ENCODE measurements at places on chromosomes 16 and 17.

DNA sequence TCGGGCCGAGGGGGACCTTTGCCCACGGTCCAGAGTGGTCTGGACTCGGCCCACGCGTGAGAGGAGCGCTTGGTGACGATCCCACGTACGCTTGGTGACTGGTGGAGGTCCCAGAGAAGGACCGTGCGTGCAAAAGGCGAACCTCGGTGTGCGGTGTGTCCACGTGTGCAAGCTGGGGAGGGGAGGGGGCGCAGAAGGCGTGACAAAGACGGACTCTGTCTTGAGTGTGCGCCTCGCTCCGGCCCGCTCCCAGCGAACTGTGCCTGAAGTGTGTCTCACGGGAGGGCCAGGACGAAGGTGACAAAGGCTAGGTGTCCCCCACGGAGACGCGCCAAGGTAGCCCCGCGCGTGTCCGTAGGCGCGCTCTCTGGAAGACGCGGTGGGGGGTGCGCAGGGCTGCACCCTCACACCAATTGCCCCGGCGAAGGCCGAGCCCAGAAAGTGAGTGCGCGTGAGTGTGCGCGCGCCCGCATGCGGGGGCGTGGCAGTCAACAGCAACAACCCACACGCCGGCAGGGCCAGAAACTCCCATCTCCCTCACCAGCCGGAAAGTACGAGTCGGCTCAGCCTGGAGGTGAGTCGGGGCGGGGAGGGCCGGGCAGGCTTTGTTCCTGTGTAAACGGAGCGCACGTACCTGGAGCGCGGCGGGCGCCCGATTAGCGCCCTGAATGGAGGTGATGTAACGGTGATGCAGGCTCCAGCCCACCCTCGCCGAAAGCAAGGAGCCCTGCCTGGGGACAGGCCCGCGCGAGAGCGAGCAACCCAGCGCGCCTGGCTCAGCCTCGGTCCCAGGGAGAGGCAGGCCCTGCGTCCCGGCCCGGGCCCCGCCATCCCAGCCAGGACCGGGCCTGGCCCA lies at the start of gene GPRC5C:
GPRC5C (plus strand) TSS at position 521 of the 856 bp plus-strand sequence. CDS start 7,689 bp downstream, outside the sequence.
- DNase-seq, result peak; percentile 13

- no peak for DNase-seq
Observed at GRCh38 chr16:48450367-48450766, 65.2 kb upstream of the SIAH1 start.

- DNase-seq, result no peak
Observed at GRCh38 chr17:51456942-51457341, 196.6 kb downstream of the UTP18 start.

GRCh38 chr17:7314719-7315569 lies at the start of gene GPS2:
GPS2 (minus strand) TSS chr17:7315360; CDS start chr17:7315052, 308 bp downstream.
- DNase-seq, result peak; percentile 87

DNA sequence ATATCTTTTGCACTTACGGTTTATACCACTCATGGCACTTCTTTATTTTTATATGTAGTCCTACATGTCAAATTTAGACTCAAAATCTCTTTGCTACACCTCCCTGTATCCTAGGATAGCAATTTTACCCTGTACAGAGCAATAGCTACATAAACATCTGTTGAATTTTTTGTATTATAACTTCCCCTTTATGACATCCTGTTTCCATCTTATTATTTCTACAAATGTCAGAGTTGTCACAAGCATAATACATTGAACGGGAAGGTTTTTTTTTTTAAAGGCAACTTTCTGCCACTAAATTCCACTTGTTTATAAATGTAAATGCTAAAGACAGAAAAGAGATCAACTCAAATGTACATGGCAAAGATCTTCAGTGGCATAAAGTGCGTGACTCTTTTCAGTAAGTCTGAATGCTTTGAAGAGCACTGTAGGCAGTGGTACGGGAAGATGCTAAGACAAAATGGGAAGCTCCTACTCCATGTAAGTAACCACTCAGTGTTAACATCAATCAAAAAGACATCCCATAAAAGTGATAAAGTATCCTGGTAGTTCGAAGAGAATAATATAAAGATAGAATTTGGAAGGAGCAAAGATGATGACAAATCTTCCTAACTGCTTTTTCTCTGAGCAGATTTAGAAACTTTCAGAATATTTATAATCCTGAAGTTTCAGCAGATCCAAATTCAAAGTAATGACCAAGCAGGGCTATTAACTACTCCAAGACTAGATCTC lies 26.8 kb downstream of the GNA13 start:
- no peak for DNase-seq

GRCh38 chr17:55576996-55577586 lies 65.8 kb upstream of the SMIM36 start:
- DNase-seq, result peak; percentile 9

DNA sequence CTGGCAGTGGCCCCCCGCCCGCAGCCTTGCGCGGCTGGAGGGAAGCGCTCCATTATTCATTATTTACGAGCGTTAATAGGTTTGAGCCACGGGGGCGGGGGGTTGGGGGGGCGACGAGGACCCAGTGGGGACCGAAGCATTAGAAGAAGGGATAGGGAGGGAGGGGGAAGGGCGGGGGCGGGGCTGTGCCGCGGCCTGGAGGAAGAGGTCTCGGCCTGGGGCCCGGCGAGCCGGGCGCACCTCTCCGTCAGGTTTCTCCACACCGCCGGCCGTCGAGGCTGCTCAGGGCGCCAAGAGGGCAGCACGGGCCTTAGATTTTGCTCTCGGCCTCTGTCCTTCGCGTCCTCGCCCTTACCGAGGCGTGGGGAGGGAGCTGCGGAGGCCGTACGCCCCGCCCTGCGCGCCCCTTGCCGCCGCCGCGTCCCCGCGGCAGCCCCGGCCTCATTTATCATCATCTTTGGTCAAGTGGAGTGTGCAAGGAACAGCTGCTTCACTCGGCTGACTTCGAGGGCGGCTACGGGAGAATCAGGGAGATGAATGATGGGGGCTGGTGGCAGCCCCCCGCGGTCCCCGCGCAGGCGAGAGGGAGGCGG lies 54.2 kb downstream of the SREBF1 start:
- DNase-seq, result no peak

DNA sequence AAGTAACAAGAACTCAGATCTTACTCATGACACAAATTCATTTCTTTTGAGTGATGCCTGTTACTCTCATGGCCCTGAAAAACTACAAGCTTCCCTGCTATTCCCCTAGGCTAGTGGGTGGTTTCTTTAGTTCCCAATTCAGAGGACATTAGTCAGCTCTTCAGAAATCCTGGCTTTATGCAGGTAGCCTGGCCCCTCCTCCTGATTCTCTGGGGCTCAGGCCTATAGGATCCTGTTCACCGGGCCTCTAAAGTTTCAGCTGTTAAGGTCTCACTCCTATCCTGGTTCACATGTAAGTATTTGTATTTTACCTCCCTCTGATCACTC lies 87.3 kb upstream of the IRX5 start:
- no peak for DNase-seq

- no peak for DNase-seq
Observed at GRCh38 chr17:76235883-76236282, 4.4 kb downstream of the RNF157 start.

- peak; percentile 20 for DNase-seq
Observed at GRCh38 chr17:18246880-18247612, 11.5 kb downstream of the FLII start.

DNA sequence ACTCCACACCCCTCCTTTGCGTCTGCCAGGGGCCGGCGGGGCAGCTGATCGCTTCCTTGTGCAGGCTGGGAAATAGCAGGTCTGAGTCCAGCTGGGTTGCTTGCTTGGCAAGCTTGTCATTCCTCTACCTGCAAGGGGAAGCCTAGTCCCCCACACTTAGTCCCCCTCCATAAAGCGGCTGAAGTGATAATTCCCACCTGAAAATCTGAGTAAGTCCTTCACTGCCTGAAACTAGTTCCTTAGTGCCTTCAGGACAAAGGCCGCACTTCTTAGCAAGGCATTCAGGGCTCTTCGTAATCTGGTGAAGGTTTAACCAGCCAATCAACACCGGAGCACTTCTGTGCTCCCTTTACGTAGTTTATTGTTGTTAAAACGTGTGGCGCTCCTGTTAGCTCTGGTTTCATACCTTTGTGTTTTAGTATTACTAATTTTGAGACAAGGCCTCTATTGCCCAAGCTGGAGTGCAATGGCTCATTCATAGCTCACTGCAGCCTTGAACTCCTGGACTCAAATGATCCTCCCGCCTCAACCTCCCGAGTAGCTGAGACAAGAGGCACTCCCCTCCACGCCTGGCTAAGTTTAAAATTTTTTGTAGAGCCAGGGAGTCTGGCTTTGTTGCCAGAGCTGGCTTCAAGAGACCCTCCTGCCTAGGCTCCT lies 817 bp downstream of the PSKH1 start:
- DNase-seq, result no peak

GRCh38 chr17:67506966-67507365 lies 129.9 kb downstream of the PITPNC1 start:
- DNase-seq, result no peak

DNA sequence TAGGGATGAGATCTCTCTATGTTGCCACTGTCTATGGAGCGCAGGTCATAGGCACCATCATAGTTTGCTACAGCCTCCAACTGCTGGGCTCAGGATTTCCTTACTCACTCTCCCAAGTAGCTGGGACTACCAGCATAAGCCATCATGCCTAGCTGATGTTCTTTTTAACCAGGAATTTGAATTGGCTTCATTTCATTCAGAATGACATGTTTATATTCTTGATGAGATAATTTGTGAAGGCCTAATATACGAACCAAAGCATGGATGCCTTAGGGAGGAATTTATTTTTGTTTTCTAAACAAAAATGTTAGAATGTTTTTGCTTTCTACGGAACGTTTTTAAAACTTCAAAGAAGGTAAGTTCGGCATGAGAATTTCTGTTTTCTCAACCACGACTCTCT lies 71.6 kb downstream of the HS3ST3B1 start:
- DNase-seq, result no peak

GRCh38 chr17:80644536-80644935 lies 99.9 kb downstream of the RPTOR start:
- DNase-seq, result no peak

DNA sequence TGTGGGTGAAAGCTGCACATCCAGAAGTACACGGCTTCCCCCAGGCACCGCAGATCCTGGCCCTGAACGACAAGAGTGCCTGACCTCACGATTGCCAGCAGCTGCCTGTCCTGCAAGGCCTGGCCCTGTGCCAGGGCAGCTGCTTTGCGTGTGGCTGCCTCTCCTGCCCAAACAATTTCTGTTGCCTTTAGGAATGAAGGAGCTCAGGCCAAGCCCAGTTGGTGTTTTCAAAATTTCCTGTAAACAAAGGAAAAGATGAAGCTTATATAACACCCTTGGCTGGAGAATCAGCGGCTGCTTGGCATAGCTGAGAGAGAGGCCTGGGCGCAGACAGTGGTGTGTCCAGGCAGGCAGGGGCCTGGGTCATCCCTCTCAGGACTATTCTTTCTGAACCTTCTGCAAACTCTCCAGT lies 11.7 kb upstream of the SLC47A2 start:
- no peak for DNase-seq

DNA sequence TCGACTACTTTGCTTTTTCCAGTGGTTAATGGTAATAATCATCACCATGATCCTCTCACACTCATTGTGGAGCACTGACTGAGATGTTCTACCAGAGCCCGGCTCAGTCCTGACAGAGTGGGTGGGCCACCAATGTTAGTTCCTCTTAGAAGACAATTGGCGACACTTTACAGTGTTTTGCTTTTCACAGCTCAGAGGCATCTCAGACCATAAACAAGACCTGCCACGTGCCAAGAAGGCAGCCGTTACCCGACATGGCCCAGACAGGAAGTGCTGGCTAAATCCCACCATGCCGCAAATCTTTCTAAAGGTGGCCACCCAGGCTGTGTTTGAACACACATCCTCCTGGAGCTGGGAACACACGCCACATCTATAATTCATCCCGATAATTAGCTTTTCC lies 103.7 kb downstream of the XYLT1 start:
- DNase-seq, result no peak

GRCh38 chr16:4338125-4338582 lies 13.0 kb downstream of the PAM16 start:
- no peak for DNase-seq

DNA sequence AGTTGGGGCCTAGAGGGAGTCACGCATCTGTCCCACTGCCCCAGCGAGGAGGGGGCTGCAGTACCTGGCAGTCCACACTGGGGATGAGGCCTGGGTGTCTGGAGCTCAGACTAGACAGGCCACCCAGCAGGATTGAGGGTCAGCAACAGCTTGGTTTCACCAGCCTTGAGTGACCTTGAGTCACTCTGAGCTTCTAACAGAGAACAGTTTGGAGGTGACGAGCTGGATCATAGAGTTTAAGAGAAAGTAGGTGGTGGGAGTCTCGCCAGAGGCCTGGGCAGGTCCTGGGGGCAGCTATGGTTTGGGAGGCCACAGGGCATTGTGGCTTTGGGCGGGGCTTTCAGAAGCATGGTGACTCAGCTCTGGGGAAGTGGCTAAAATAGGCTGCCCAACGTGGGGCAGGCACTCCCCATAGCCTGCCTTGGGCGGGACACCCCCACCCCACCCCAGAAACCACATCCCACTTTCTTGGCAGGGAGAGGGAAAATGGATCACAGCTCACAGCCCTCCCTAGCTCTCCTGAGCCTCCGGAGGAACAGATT lies 20.5 kb downstream of the CDC42EP4 start:
- no peak for DNase-seq

DNA sequence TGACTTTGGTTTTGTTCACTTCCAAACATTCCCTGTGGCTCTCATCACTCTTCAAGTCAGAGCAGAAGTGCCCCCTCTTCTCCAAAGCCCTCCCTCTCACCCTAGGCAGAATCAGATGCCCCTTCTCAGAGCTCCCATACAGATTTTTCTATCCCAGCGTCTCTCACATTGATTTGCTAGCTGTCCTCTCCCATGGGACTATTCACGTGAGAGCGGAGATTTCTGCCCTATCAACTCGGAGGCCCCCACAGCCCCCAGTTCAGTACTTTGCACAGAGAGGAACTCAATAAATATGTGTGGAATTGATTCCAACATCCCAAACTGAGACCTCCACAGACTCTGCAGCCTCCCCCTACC lies 182.6 kb downstream of the C16orf78 start:
- DNase-seq, result no peak

DNA sequence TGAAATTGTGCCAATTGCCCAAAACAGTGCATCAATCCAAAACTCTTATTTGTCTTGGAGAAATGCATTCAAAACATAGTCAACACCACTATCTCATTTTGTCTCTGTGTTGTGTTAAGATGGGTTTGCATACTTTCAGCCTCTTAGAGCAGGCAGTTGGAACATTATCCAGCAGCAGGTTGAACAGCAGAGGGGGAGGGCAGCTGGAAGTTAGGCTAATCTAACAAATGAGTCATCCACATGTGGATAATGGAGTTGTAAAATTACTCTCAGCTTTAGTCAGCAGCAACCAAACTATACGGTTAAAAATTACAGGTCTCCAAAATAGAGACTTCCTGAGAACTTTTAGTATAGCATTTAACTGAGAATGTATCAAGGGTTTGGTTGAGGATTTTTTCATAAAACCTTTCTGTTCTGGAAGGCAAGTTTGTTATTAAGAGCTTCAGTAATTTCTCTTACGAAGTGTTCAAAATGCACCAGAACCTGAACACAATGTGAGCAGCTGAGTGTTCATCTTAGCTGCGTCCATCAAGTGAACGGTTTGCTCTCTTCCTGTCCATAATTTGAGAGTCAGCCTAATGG lies 46.3 kb downstream of the PRKCA start:
- DNase-seq, result no peak

- DNase-seq, result no peak
Observed at GRCh38 chr17:78377858-78378224, 608 bp upstream of the PGS1 start.
